Kidney (tissue), 22 donors: ENCODE measurements at places on chromosomes 4 and X.

DNA sequence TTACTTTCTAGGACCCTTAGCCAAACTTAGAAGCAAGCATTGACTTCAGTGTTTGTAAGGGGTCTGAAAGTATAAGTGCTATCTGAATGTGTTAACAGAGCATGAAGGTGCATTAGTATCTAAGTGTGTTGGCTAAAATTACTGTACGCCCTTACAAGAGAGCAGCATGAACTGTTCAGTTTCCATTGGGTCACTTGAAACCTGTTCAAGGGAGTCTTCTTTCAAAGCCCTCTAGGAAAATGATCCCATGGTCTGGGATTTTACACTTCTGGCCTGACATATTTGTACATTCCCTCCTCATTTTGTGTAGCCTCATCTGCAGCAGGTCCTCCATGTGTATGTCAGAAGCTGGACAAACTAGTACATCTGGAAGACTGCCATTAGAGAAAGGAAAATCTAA lies 3.2 kb downstream of the PRDX4 start:
- no peaks in the 10 kb centered on the region for H3K36me3 ChIP-seq
- no peak overlapping the region for H3K4me3 ChIP-seq
- H3K4me1 ChIP-seq: no peaks in the 10 kb centered on the region
- H3K27me3 ChIP-seq: no peaks in the 10 kb centered on the region
- no peak for DNase-seq

- H3K27me3 ChIP-seq: no peaks in the 10 kb centered on the region
- no peaks in the 10 kb centered on the region for H3K36me3 ChIP-seq
- no peak overlapping the region for H3K27ac ChIP-seq
- H3K4me1 ChIP-seq: peaks cover 2% of the 10 kb centered on the region
- H3K4me3 ChIP-seq: no peak overlapping the region
Observed at GRCh38 chrX:38816155-38816554, 14.9 kb downstream of the MID1IP1 start.

- peaks cover 5% of the 10 kb centered on the region for H3K4me1 ChIP-seq
- H3K27ac ChIP-seq: no peak overlapping the region
- no peaks in the 10 kb centered on the region for H3K27me3 ChIP-seq
- DNase-seq: no peak
- H3K36me3 ChIP-seq: no peaks in the 10 kb centered on the region
Observed at GRCh38 chr4:147839663-147840062, 107.8 kb downstream of the ARHGAP10 start.

- no peaks in the 10 kb centered on the region for H3K36me3 ChIP-seq
- DNase-seq: no peak
- no peaks in the 10 kb centered on the region for H3K27me3 ChIP-seq
- no peak overlapping the region for H3K4me3 ChIP-seq
- no peaks in the 10 kb centered on the region for H3K4me1 ChIP-seq
Observed at GRCh38 chr4:665381-665750, 8.7 kb downstream of the ATP5ME start.

GRCh38 chrX:141221611-141222010 lies 20.7 kb downstream of the SPANXC start:
- H3K27me3 ChIP-seq: no peaks in the 10 kb centered on the region
- H3K4me3 ChIP-seq: no peak overlapping the region
- H3K27ac ChIP-seq: no peak overlapping the region
- no peaks in the 10 kb centered on the region for H3K36me3 ChIP-seq

GRCh38 chr4:74319470-74319869 lies 11.2 kb downstream of the EPGN start:
- H3K4me3 ChIP-seq: no peak overlapping the region
- no peaks in the 10 kb centered on the region for H3K36me3 ChIP-seq
- H3K27me3 ChIP-seq: no peaks in the 10 kb centered on the region
- no peak overlapping the region for H3K27ac ChIP-seq

GRCh38 chrX:40109288-40110008 lies 11.7 kb upstream of the BCOR start:
- H3K4me3 ChIP-seq: peak overlapping the region; percentile 44
- no peaks in the 10 kb centered on the region for H3K4me1 ChIP-seq
- no peaks in the 10 kb centered on the region for H3K27me3 ChIP-seq
- peak; percentile 80 for DNase-seq
- H3K27ac ChIP-seq: peak overlapping the region; percentile 80
- no peaks in the 10 kb centered on the region for H3K36me3 ChIP-seq

- H3K4me3 ChIP-seq: no peak overlapping the region
- no peaks in the 10 kb centered on the region for H3K4me1 ChIP-seq
- no peaks in the 10 kb centered on the region for H3K36me3 ChIP-seq
- H3K27ac ChIP-seq: no peak overlapping the region
Observed at GRCh38 chrX:42824541-42824940, 46.6 kb upstream of the PPP1R2C start.

DNA sequence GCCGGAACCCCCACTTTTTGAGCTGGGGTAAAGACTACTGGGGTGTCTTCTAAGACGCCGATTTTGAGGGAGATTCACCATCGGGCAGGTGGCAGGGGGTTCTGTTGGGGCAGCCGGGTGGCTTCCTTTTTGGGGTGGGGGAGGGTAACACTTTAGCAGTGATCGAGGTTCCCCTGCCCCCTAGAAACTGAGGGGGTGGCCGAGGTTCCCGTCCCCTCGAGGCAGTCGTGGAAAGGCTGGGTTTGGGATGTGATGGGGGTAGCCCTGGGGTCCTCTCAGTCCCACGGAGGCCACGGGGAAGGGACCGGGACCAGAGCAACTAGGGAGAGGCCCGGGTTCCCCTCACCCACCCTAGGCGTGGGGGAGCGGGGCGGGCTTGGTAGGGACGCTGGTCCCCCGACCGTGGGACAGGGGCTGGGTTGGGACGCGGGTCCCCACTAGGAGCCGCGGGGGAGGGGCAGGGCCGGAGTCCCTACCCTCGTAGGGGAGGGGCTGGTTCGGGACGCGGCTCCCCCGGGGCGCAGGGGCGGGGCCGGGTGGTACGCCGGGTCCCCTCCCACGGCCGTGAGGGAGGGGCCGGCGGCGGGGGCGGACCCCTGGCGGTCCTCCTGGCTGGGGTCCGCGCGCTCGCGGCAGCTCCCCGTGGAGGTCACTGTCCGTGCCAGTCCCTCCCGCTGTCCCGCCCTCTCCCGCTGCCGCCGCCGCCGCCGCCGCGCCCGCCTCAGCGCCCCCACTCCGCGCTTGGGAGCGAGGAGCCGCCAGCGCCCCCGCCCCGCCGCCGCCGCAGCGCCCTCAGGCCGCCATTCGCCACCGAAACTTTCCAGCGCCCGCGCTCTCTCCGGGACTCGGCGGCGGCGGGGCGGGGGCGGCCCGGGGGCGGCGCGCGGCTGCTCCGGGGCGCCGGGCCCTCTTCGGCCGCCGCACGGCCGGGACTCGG lies at the start of gene TBL1X:
TBL1X (plus strand) TSS at position 624 of the 937 bp plus-strand sequence. CDS start 188,529 bp downstream, outside the sequence.
- no peaks in the 10 kb centered on the region for H3K4me1 ChIP-seq
- no peaks in the 10 kb centered on the region for H3K36me3 ChIP-seq
- peak; percentile 76 for DNase-seq

- no peak overlapping the region for H3K27ac ChIP-seq
- H3K27me3 ChIP-seq: no peaks in the 10 kb centered on the region
Observed at GRCh38 chr4:61517144-61517543, 317.0 kb downstream of the ADGRL3 start.

DNA sequence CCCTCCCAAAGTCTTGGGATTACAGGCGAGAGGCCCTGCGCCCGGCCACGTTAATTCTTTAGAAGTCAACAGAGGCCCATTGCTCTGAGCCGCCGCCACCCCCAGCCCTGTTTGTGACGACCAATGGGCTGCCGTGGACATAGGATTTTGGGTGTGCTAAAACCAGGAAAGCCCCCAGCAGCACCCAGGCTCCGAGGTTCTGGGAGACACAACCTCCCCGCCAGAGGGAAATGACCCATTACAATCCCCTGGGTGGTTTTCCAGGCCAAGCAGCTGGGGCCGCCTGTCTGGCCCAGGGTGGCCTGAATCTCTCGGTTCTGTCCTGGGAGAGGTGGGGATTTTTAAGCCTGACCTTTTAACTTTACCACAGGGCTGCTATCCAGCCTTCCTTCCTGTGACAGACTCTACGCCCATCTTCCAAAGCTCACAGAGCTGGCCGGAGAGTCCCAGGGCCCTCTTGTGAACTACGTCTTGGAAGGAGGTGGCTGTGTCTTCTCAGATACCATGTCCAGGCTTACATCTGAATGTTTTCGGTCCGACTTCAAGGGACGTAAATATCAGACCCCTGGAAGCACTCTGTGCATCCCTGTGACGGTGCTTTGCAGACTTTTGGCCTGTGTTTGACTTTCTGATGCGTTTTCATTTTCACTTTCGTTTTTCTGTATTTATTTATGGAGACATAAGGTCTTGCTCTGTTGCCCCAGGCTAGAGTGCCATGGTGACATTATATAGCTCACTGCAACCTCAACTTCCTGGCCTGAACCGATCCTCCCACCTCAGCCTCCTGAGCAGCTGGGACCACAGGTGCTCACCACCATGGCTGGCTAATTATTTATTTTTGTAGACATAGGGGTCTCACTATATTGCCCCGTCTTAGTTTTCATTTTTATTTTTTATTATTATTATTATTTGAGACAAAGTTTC lies 36.0 kb downstream of the P2RY8 start:
- peak overlapping the region; percentile 63 for H3K27ac ChIP-seq
- H3K36me3 ChIP-seq: no peaks in the 10 kb centered on the region
- H3K4me1 ChIP-seq: no peaks in the 10 kb centered on the region

DNA sequence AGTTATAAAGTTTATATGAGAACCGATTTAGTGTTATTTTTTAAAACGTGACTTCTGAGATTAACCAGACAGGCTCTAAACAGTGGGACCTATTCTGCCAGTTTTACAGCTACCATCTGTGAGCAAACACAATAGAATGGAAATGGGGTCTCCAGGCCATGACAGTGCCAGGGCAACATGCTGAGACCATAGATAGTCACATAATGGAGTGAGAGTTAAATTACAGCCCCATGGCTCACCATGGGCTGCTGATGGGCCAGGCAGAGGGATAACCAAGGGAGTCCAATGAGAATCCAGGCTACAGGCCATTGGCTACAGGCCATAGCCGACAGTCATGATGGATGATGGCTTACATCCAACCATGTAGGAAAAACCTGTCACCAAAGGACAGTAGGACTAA lies 183.5 kb upstream of the NDP start:
- DNase-seq: no peak
- H3K27me3 ChIP-seq: no peaks in the 10 kb centered on the region
- no peaks in the 10 kb centered on the region for H3K4me1 ChIP-seq
- H3K36me3 ChIP-seq: no peaks in the 10 kb centered on the region

GRCh38 chrX:40471965-40472648 lies 108.7 kb upstream of the ATP6AP2 start:
- H3K27me3 ChIP-seq: no peaks in the 10 kb centered on the region
- peak overlapping the region; percentile 41 for H3K27ac ChIP-seq
- DNase-seq: peak; percentile 67
- H3K4me1 ChIP-seq: peaks cover 20% of the 10 kb centered on the region

GRCh38 chrX:67004451-67004850 lies 365.6 kb upstream of the EDA2R start:
- H3K36me3 ChIP-seq: no peaks in the 10 kb centered on the region
- H3K27me3 ChIP-seq: no peaks in the 10 kb centered on the region
- H3K27ac ChIP-seq: no peak overlapping the region
- H3K4me1 ChIP-seq: no peaks in the 10 kb centered on the region

DNA sequence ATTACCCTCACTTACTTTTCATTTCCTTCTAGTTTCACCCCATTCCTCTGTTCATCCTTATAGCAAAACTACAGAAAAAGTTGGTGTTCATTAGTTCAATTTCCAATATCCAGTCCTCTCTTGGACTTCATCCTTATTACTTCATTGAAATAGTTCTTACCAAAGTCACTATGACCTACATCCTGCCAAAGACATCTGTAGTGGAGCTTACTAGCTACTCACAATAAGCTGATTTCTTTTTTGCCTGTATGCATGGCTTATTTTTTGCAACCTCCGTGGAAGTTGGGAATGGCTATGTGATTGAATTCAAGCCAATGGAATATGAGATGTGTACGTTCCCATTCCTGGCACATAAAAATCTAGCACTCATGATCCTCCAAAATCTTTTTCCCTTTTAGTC lies 4.6 kb upstream of the CDKL2 start:
- H3K27ac ChIP-seq: no peak overlapping the region
- H3K36me3 ChIP-seq: no peaks in the 10 kb centered on the region
- no peak overlapping the region for H3K4me3 ChIP-seq
- no peaks in the 10 kb centered on the region for H3K27me3 ChIP-seq

GRCh38 chr4:113979148-113979904 lies at the start of gene ARSJ:
Gene ARSJ, minus strand, starts transcription at chr4:113979647. Its CDS starts 813 bp downstream, at chr4:113978834.
- peak; percentile 87 for DNase-seq
- no peaks in the 10 kb centered on the region for H3K36me3 ChIP-seq
- H3K4me3 ChIP-seq: peak within 1 kb of the TSS; percentile 74
- no peaks in the 10 kb centered on the region for H3K4me1 ChIP-seq

DNA sequence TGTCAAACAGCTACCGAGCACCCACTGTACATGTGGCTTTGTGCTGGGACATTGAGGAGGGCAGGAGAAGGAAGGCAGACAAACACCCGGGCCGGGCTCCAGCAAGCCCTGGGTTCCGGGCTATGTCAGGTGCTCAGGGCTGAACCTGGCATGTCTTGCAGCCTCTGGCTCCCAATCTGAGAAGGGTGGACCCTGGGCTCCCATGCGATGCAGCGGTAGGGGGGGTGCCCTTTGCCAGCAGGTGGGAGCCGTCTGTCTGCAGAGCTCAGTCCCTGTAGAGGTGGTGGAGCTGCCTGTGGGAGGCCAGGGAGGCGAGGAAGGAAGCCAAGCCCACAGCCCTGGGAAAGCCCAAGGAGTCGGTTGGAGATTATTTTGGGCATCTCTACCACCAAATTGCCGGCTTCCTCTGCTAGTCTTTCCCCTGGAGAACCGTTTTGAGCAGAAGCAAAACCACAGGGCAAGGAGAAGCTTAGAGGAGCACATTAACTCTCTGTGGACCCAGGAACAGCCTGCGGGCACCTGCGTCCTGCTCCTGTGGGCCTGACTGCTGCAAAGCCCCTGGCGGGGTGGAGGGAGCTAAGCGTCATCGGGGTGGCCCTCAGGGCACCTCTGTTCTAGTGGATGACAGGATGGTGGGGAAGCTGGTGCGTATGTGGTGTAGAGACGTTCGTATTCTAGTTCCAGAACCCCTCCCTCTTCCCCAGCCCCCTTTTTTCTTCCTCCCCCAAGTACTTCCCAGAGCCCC lies 10.3 kb downstream of the CPZ start:
- no peak overlapping the region for H3K4me3 ChIP-seq
- H3K27me3 ChIP-seq: no peaks in the 10 kb centered on the region
- no peaks in the 10 kb centered on the region for H3K36me3 ChIP-seq
- no peak for DNase-seq
- no peak overlapping the region for H3K27ac ChIP-seq
- H3K4me1 ChIP-seq: no peaks in the 10 kb centered on the region

- no peaks in the 10 kb centered on the region for H3K4me1 ChIP-seq
- H3K27me3 ChIP-seq: no peaks in the 10 kb centered on the region
- H3K27ac ChIP-seq: no peak overlapping the region
- DNase-seq: peak; percentile 39
- no peaks in the 10 kb centered on the region for H3K36me3 ChIP-seq
Observed at GRCh38 chr4:82643994-82644733, 82.4 kb upstream of the TMEM150C start.

DNA sequence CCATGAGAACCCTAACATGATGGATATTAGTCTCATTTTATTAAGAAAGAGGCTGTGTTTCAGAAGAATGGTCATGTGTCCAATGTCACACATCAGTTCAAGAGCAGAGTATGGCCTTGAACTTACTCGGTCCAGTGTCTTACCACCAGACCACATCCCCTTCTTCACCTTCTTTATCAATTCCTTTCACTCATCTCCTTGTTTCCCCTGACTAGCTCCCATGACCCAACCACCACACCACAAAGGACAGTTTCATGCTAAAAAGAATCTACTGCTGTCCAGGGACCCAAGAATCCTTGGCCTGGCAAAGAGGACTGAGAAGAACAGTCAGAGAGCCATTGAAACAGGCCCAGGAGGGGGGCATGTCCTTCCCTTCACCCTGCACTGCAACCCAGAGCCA lies 33.6 kb upstream of the MSN start:
- no peak for DNase-seq
- no peaks in the 10 kb centered on the region for H3K27me3 ChIP-seq
- H3K4me1 ChIP-seq: no peaks in the 10 kb centered on the region
- no peaks in the 10 kb centered on the region for H3K36me3 ChIP-seq
- H3K27ac ChIP-seq: no peak overlapping the region
